ENCODE measurements at places on chromosomes 6 and 20. TPM values are rescaled to one million over a fixed set of nuclear protein-coding genes. Genes with fewer than 3 reads are reported as not detected.

Gene DEK
- total RNA-seq: 48.8 TPM

GRCh38 chr6:134317471-134318131 is at the start of gene SGK1:
SGK1 (minus strand) TSS chr6:134318112; CDS start chr6:134317460, 652 bp downstream.
- peak within 1 kb of the TSS; percentile 59 for H3K27ac ChIP-seq
- DNase-seq: peak; percentile 24
- peaks cover 25% of the 10 kb centered on the region for H3K27me3 ChIP-seq
- peak within 1 kb of the TSS; percentile 1 for H3K4me3 ChIP-seq

DNA sequence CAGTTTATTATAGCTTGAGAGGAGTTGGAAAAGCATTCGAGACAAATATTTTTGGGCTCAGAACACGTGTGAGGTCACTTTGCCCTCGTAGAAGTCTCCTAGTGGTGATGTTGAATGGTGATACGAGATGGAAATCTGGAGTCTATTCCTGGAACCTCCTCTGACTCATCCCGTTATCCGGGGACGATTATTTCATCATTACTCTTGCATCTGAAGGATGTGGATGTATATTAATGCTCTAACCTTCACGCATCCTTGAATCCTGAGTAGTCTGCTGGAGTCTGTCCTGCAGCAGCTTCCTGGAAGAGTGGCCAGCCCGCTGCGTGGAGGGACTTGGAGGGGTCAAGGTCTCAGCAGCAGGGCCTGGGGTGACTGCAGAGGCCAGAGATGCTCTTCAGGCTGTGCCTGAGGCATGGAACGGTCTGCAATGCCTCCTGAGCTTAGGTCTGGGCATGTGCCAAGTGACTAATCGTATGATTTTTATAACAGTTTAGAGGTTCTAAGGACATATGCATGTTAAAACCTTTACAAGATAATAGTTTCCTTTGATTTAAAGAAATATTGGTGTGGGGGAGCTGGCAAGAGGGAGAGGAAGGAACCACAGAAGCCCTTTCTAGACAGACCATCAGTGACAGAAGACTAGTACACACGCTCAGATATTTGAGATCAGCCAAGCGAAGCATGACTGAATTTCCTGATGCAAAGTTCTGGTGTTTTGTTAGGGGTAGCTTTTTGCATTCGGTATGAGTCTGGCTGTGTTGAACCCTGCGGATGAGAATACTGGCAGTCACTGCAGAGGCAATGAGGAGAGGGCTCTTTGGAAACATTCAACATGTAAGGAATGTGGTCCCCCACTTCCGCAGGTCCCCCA is 400.2 kb downstream of the QKI start:
- no peaks in the 10 kb centered on the region for H3K36me3 ChIP-seq
- no peaks in the 10 kb centered on the region for H3K27me3 ChIP-seq
- no peak overlapping the region for H3K4me3 ChIP-seq
- no peak for DNase-seq

Gene CD2AP
- total RNA-seq: 10.9 TPM

- H3K27me3 ChIP-seq: no peaks in the 10 kb centered on the region
- no peak overlapping the region for H3K27ac ChIP-seq
- no peak for DNase-seq
- H3K36me3 ChIP-seq: no peaks in the 10 kb centered on the region
These were observed 42.1 kb downstream of the HLA-DPB1 start for GRCh38 chr6:33117811-33118277.

Gene XKR7
- total RNA-seq: not detected

DNA sequence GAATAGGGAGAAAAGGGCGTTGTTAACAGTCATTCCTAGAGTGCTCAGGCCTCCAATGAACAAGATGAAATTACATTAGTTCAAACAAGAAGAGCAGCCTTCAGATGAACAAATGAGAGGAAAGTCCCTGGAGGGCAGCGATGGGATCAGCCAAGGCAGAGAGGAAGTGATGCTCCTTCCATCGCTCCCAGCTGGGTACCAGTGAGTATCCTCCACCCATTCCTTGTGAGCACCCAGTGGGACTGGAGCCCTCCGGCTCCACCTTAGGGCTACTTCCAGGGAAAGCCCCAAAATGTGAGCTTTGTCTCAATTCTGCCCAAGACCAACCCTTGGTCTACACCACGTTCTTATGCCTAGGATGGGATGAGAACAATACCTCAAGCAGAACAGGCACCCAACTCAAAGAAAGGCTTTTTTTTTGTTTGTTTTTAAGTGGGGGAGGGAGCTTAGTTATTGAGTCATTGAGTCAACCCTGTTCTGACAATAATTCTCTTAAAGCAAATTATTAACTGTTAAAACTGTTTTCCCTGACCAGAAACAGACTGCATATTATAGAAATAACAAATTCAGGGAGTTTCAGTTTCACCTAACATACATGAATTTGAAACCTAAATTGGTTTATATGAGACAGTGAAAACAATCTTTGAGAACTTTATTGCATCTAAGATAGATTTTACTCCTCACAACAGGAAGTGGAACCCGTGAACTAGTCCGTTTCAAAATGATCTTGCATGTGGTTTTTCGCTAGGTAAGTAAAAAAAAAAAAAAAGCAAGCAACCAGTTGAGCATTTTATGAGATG is 106.9 kb downstream of the IPCEF1 start:
- H3K27me3 ChIP-seq: no peaks in the 10 kb centered on the region
- no peak for DNase-seq
- H3K27ac ChIP-seq: no peak overlapping the region
- no peaks in the 10 kb centered on the region for H3K4me1 ChIP-seq

- H3K4me1 ChIP-seq: peaks cover 7% of the 10 kb centered on the region
- H3K27me3 ChIP-seq: no peaks in the 10 kb centered on the region
- no peaks in the 10 kb centered on the region for H3K36me3 ChIP-seq
- no peak overlapping the region for H3K27ac ChIP-seq
These were observed 11.0 kb downstream of the RIPOR3 start for GRCh38 chr20:50680105-50680960.

DNA sequence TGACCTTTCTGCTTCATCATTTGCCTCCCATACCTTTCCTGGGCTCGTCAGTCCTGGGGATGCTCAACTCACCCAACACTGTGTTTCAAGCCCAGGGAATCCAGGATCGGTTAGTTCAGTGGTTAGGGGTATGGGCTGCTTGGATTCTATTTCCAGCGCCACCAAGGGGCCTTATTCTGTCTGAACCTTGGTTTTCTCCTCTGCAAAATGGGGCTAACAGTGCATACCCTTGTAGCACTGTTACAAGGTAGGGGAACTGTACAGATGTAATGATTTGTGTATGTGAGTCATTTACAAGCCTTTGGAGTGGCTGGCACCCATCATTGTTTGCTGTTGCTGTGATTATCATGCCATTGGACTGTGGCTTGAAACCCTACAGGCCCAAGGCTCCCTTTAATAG is 14.5 kb upstream of the CSNK2A1 start:
- H3K4me3 ChIP-seq: no peak overlapping the region
- no peaks in the 10 kb centered on the region for H3K36me3 ChIP-seq
- H3K27me3 ChIP-seq: no peaks in the 10 kb centered on the region
- peaks cover 35% of the 10 kb centered on the region for H3K4me1 ChIP-seq
- DNase-seq: no peak

GRCh38 chr6:11744101-11744500 is 34.5 kb downstream of the ADTRP start:
- peak overlapping the region; percentile 67 for H3K27ac ChIP-seq
- no peaks in the 10 kb centered on the region for H3K36me3 ChIP-seq
- no peaks in the 10 kb centered on the region for H3K27me3 ChIP-seq
- no peak overlapping the region for H3K4me3 ChIP-seq
- H3K4me1 ChIP-seq: peaks cover 4% of the 10 kb centered on the region

DNA sequence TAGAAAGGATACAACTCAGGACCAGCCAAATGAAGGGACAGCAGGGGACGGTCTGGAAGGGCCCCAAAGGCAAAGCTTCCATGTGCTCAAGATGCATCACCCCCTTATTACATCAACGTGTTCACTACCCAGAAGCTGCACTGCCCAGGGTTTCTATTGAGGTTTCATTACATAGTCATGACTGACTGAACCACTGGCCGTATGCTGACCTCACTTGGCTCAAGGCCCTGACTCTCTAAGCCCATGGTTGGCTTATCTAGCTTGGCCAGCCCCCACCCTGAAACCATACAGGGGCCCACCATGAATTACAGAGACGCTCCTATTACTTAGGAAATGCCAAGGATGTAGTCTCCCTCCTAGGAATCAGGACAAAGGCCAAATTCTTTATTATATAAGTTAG is 179.4 kb downstream of the FOXC1 start:
- DNase-seq: no peak
- H3K4me3 ChIP-seq: no peak overlapping the region
- no peaks in the 10 kb centered on the region for H3K4me1 ChIP-seq
- H3K36me3 ChIP-seq: no peaks in the 10 kb centered on the region

Gene SRMS
- not detected for total RNA-seq

DNA sequence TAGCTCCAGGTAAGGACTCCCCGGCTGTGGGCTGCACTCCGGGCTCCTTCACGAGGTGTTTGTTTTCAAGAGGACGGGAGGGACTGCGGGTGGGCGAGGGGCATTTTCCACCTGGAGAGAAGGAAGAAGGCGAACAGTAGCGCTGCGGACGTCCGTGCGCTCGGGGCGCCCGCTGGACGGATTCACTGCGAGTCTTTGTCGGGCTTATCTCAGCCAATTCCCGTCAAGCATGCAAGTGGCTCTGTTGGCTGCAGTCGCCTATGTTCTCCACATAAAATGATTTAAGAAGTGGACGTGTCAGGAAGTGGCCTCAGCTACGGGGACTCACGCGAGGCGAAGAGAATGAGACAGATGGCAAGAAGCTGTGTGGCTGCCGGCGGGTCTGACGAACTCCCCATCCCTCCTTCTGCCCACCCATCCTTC is 332 bp downstream of the GRIK2 start:
- DNase-seq: peak; percentile 11
- H3K27ac ChIP-seq: no peak overlapping the region
- peak overlapping the region; percentile 39 for H3K4me3 ChIP-seq
- no peaks in the 10 kb centered on the region for H3K4me1 ChIP-seq
- peaks cover 42% of the 10 kb centered on the region for H3K27me3 ChIP-seq
- H3K36me3 ChIP-seq: no peaks in the 10 kb centered on the region

- no peaks in the 10 kb centered on the region for H3K27me3 ChIP-seq
- DNase-seq: no peak
- H3K27ac ChIP-seq: no peak overlapping the region
- no peak overlapping the region for H3K4me3 ChIP-seq
These were observed 152.5 kb downstream of the CEBPB start for GRCh38 chr20:50343125-50343489.

GRCh38 chr20:5513975-5514516 is 197.3 kb upstream of the PROKR2 start:
- no peaks in the 10 kb centered on the region for H3K36me3 ChIP-seq
- no peak overlapping the region for H3K27ac ChIP-seq
- H3K4me1 ChIP-seq: no peaks in the 10 kb centered on the region
- no peak overlapping the region for H3K4me3 ChIP-seq
- H3K27me3 ChIP-seq: no peaks in the 10 kb centered on the region
- DNase-seq: no peak

Gene HTR1E
- not detected for total RNA-seq
